ENCODE measurements at places on chromosomes 7 and 10. TPM values are rescaled to one million over a fixed set of nuclear protein-coding genes. Genes with fewer than 3 reads are reported as not detected.
A peak's percentile ranks its signal among the peaks of the same experiment; 100 is the strongest.

DNA sequence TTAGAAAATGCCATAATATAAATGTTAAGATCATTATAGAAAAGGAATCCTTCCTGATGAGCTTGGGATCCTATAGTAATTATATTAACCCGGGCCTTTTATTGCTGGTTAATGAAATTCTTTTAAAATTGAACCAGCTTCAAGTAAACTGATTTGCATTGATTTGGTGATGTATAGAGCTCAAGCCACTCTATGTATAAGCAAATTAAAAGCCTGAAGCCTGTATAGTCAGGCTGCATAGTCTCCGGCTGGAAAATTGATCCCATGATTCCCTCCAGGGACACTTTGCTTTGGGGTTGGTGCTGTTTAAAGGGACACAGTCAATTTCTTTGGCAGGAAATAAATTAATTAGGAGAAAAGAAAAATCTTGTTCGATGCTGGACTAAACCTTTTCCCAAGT is 199.1 kb downstream of the HERPUD2 start:
- H3K4me3 ChIP-seq, result no peak overlapping the region
- no peak for DNase-seq
- no peaks in the 10 kb centered on the region for H3K4me1 ChIP-seq

- no peaks in the 10 kb centered on the region for H3K4me1 ChIP-seq
- no peaks in the 10 kb centered on the region for H3K27me3 ChIP-seq
- H3K36me3 ChIP-seq, result no peaks in the 10 kb centered on the region
- no peak overlapping the region for H3K4me3 ChIP-seq
Measured at GRCh38 chr10:47029181-47030009, 118.2 kb downstream of the PTPN20 start.

The UPP1 gene
- total RNA-seq, result 34.9 TPM

DNA sequence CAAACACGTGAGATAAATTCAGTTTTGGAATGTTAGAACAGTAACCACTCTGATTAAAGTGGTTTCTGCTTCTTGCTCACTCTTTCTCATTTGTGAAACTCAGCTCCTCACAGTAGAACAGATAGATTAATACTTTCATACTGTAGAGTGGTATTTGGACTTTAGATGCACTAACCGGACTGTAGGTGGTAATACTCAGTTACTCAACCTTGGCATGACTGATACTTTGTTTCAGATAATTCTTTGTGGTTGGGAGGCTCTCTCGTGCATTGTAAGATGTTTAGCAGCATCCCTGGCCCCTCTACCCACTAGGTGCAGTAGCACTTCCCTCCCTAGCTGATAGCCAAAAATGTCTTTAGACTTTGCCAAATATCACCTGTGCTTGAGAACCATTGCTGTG is 37.6 kb downstream of the MCU start:
- no peaks in the 10 kb centered on the region for H3K4me1 ChIP-seq
- H3K27ac ChIP-seq, result no peak overlapping the region
- no peak for DNase-seq
- no peaks in the 10 kb centered on the region for H3K27me3 ChIP-seq
- no peak overlapping the region for H3K4me3 ChIP-seq
- no peaks in the 10 kb centered on the region for H3K36me3 ChIP-seq

DNA sequence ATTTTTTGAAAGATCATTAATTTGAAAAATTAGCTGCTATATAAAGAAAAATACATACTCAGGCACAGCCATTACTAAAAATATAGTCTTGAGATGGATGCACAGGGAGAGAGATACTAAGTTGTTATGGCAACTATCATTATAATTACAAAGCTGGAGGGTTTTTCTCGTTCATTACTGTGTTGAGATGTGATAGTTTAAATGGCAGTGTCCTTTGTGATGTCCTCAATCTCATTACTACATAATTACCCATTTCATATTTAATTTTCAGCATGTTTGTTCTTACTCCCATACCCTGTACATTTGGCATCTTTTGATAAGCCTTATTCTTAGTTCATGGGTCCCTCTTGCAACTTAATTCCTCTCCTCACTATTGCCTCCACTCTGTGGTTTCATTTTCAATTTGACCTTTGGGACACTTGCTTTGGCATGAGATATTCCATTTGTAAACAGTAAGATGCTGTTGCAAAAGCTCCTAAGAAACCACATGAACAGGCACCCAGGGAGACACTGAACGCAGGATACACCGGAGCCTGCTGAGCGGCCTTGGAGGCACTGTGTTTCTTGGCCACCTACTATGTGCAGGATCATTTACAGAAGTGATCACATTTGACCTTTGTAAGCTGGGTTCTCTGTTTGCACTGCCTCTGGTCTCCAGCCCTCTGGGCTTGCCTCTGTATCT is 4.8 kb upstream of the CPXM2 start:
- no peak overlapping the region for H3K4me3 ChIP-seq
- no peaks in the 10 kb centered on the region for H3K27me3 ChIP-seq
- H3K36me3 ChIP-seq, result no peaks in the 10 kb centered on the region
- H3K27ac ChIP-seq, result no peak overlapping the region
- H3K4me1 ChIP-seq, result no peaks in the 10 kb centered on the region

- H3K27me3 ChIP-seq, result no peaks in the 10 kb centered on the region
- peak within 1 kb of the TSS; percentile 97 for H3K27ac ChIP-seq
- peak within 1 kb of the TSS; percentile 95 for H3K4me3 ChIP-seq
- H3K36me3 ChIP-seq, result no peaks in the 10 kb centered on the region
- no peaks in the 10 kb centered on the region for H3K4me1 ChIP-seq
Measured at GRCh38 chr10:60944058-60944909, at the start of gene RHOBTB1. RHOBTB1 (minus strand) TSS chr10:60944185; CDS start chr10:60911542, 32,643 bp downstream.

- H3K27me3 ChIP-seq, result no peaks in the 10 kb centered on the region
- no peaks in the 10 kb centered on the region for H3K4me1 ChIP-seq
- H3K4me3 ChIP-seq, result no peak overlapping the region
- no peak overlapping the region for H3K27ac ChIP-seq
Measured at GRCh38 chr7:79176859-79177477, 276.5 kb downstream of the MAGI2 start.

GRCh38 chr10:14541379-14541778 is 210.7 kb upstream of the FRMD4A start:
- H3K36me3 ChIP-seq, result no peaks in the 10 kb centered on the region
- no peaks in the 10 kb centered on the region for H3K4me1 ChIP-seq
- DNase-seq, result no peak
- no peak overlapping the region for H3K27ac ChIP-seq

The SEMA3E gene
- 35.0 TPM for total RNA-seq

The COL28A1 gene
- 3.2 TPM for total RNA-seq

- no peak overlapping the region for H3K4me3 ChIP-seq
- no peak overlapping the region for H3K27ac ChIP-seq
- no peaks in the 10 kb centered on the region for H3K36me3 ChIP-seq
- H3K4me1 ChIP-seq, result no peaks in the 10 kb centered on the region
- no peaks in the 10 kb centered on the region for H3K27me3 ChIP-seq
Measured at GRCh38 chr7:138749960-138750359, 47.8 kb upstream of the TMEM213 start.

The EPO gene
- not detected for total RNA-seq

- H3K27me3 ChIP-seq, result no peaks in the 10 kb centered on the region
- DNase-seq, result peak; percentile 9
- H3K27ac ChIP-seq, result no peak overlapping the region
Measured at GRCh38 chr7:157739031-157739430, 402.2 kb downstream of the DNAJB6 start.

The SLC39A12 gene
- total RNA-seq, result 0.32 TPM

DNA sequence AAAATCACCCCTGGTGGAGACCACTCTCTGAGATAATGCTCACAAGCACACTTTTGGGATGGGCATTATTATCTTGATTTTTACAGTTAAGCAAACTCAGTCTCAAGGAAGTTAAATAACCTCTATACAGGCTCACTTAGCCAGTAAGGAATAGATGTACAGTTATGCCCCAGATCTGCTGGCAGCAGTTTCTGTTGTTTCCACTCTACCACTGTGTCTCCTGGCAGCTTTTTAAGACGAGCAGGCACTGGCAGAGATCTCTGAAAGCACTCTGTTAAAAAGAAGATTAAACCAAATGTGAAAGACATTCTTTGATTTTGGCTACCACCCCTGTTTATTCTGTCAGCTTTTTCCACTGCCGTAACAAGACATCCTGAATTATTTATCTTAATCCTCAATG is 73.2 kb downstream of the SRI start:
- H3K4me3 ChIP-seq, result no peak overlapping the region
- no peaks in the 10 kb centered on the region for H3K27me3 ChIP-seq
- H3K36me3 ChIP-seq, result no peaks in the 10 kb centered on the region
- DNase-seq, result no peak

DNA sequence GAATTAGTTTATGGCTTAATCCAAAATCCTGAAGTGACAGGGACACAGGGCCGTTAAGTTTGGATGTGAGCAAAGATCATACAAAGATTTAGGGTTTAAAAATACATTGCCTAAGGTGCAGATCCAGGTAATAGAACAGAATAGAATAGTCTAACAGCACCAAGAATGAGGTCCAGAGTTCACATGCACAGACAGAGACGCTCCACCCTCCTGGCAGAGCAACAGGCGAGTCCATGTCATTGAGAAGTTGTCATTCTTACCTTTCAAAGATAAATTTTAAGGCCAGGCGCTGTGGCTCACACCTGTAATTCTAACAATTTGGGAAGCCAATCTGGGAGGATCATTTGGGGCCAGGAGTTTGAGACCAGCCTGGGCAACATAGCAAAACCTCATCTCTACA is 209.1 kb upstream of the AUTS2 start:
- H3K4me3 ChIP-seq, result no peak overlapping the region
- no peak overlapping the region for H3K27ac ChIP-seq
